ENCODE measurements at places on chromosomes 13 and 19.

- DNase-seq = no peak
Observed at GRCh38 chr19:53308339-53308811, 25.2 kb upstream of the ZNF845 start.

- DNase-seq = no peak
Observed at GRCh38 chr13:26693749-26694463, 66.7 kb downstream of the GPR12 start.

DNA sequence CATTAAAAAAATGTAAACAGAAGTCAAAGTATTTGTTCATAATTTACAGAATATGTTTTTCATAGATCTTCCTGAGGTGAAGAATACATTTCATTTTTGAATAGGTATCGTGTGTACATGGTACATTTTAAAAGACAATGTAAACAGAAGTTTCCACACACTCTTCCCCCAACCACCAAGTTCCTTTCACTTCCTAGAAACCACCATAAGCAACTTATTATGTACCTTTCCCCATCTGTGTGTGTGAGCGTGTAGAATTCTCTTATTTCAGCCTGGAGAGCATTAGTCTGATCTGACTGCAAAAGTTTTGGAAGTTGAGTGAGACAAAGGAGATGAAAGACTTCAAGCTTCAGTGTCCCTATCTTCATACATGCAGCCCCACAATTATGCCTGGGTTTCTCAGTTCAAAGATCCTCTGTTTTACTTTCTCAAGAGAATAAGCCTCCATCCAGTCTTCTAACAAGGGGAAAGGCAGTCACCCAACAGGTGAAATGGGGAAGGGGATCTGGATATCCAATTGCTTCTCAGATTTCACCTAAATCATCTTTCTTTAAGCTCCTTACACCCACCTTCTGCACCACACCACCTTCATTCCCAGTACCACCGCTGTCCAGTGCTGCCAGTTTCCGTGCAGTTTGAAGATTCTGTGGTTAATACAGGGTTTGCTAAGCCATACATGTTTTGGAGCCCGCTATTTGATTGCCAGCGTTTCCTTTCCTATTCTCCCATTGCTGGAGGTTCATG, 2.1 kb downstream of the TEX30 start:
- DNase-seq = no peak

GRCh38 chr13:104043184-104043583, 977.0 kb upstream of the SLC10A2 start:
- no peak for DNase-seq

DNA sequence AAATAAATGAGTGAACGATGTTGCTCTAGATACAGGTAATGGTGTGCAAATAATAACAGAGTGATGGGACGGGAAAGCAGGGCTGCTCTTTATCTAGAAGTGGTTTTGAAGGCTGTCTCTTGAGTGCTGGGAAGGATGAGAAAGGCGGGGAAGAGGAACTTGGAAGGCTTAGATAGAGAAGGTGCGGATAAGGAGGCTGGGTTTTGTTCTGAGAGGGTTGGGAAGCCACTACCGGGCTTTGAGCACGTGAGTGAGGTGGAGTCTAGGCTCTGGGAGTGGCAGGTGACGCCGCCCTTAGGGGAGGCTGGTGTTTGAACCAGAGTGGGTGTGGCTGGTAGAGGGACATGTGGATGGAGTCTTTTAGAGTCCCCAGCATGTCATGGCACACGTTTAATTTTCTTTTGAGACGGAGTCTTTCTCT, 811 bp downstream of the ARMC6 start:
- DNase-seq = no peak

DNA sequence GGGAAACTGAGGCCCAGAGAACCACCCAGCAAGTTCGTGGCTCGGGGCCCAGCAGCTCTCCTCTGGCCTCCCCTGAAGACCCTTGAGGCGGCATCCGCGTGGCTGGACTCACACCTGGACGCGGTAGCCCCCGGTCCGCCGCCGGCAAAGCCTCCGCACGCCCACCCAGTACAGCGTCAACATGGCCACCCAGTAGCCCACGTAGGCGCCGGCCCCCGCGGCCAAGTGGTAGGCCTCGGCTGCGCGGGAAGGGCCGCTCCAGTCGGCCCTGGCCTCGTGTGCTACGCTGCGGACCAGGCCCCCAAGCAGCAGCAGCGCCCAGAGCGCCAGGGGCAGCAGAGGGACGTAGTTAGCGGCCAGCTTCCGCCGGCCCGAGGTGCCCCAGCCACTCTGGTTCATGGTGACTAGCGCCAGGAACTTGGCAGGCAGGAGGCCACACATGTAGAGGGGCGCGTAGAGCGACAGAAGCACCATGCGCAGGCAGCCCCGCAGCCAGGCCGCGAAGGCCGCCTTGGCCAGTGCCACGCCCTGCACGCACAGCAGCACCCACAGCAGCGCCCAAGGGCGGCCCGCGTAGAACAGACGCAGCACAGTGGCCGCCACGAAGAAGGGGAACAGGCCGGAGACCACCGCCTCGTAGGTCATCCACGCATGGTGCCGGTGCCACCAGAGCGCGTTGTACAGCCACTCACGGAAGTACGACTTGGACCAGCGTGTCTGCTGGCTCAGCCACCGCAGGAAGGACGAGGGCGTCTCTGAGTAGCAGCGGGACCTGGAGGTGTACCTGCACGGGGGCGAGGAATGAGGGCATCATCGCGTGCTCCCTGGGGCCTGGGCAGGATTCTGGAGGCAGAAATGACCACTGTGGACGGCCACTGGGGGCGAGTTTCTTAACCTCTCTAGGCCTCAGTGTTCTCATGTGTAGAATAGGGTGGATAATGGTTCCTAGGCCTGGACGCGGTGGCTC, 10.2 kb downstream of the HAS1 start:
- DNase-seq = no peak

DNA sequence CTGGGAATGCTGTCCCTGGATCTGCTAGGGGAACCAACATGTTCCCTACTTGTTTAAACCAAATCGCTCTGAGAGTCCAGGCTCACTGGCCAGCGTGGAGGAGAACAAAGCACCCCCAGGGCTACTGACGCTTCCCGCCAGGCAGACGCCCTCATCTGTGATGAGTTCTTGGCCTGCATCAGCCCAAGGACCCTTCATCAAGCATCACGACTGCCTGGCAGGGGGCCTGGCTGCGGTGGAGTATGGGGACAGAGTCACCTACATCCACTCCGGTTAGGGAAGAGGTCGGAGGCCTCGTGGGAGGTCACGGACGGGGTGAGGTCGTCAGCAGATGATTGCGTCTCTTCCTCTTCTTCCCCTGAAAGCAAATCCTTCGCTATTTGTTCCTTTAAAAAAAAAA, 17.7 kb downstream of the MIER2 start:
- no peak for DNase-seq

GRCh38 chr13:90553159-90553558, 794.3 kb upstream of the MIR17HG start:
- DNase-seq = no peak

GRCh38 chr19:36524617-36525016, 3.5 kb downstream of the ZNF260 start:
- no peak for DNase-seq

DNA sequence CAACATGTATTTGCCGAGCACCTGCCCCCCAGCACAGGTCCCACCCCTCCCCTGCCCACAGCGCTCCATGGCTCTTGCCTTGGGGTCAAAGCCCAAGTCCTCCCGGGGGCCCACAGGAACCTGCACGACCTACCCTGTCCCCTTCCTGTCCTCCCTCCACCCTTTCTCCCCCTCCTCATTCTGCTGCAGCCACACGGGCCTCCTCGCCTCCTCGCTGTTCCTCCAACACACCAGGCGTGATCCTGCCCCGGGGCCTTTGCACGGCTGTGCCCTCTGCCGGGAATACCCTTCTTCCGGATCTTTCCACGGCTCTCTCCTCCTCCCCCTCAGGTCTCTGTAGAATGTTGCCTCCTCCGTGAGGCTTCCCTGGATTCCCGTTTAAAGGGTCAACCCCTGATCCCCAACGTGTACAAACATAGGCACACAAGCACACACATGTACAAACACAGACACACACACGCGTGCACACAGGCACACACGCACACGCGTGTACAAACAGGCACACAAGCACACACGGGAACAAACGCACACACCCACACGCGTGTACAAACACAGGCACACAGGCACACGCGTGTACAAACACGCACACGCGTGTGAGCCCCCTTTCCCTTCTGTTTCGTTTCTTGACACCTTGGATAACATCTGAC, 2.8 kb downstream of the MADCAM1 start:
- no peak for DNase-seq

DNA sequence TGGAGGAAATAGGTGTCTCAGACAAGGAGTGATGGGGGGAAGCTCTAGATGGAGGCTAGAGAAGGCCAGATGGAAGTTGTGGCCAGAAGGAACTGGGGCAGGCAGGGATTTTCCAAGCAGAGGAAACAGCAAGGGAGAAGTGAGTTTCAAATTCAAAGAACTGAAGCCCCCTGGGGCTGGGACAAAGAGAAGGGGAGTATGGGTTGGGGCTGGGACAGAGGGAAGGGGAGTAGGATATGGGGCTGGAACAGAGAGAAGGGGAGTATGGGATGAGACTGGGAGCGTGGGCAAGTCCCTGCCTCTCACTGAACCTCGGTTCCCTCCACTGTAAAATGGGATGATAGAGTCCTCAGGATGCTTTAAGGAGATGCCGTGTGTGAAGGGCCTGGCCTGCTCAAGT, 1.9 kb upstream of the GTF2F1 start:
- no peak for DNase-seq

DNA sequence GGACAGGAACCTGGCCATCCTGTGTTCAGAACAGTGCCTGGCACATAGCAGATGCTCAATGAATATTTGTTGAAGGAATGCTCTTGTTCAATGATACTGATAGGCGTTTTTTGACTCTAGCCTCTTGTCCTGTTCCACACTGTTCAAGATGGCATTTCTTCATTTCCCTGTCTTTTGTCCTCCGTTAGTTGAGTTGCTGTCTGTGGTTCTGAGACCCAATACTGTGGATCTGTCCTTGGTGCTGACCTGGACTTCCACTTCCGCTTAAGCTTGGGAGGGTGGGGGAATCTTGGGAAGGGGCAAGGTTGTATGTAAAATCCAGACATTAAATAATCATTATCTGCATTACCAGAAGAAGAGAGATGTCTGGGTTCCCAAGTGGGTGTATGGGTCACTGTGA, 8.3 kb upstream of the KCNN4 start:
- DNase-seq = no peak

DNA sequence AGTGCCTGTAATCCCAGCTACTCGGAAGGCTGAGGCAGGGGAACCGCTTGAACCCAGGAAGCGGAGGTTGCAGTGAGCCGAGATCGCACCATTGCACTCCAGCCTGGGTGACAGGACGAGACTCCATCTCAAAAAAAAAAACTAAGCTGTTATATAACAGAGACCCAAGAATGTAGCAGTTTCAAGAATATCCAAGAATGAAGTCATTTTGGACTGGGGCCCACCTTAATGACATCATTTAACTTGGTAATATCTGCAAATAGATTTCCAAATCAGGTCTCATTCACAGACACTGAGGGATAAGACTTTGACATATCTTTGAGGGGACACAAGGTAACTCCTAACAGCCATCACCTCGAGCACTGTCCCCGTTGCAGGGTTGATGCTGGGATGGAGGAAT, 36.5 kb upstream of the MRI1 start:
- no peak for DNase-seq

DNA sequence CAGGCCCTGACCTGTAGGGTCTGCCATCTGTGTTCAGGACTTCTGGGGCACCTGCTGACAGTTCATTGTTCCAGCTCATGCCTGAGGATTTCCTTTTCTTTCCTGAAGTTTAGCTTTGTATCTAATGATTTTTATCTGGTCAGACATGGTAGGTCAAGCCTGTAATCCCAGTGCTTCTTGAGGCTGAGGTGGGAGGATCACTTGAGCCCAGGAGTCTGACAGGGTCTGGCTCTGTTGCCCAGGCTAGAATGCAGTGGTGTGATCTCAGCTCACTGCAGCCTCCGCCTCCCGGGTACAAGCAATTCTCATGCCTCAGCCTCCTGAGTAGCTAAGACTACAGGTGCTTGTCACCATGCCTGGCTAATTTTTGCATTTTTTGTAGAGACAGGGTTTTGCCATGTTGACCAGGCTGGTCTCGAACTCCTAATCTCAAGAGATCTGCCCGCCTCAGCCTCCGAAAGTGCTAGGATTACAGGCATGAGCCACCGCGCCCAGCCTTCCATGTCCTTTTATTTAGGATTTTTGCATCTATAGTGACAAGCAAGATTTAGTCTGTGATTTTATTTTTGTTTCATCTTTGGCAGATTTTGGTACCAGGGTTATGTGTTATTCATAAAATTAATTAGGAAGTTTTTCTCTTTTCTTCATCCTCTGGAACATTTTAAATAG, 33.2 kb downstream of the CHST8 start:
- no peak for DNase-seq

- DNase-seq = no peak
Observed at GRCh38 chr13:79851318-79851717, 370.4 kb downstream of the NDFIP2 start.

DNA sequence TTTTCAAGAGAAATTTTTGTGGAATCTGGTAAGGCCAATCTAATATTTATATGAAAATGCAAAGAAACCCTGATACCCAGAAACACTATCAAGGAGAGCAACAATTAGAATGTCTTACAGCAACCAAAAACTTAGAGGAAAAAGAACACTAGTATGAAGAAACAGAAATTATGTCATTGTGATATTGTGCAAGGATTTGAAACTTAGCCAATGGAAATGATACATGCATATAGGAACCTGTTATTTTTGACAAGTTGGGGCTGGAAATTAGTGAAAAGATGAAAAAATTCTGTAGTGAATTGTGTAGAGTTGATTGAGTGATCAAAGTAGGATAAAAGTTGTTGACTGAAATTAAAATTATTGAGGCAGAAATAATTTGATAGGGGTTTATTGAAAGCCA, 792.6 kb upstream of the SLITRK6 start:
- DNase-seq = no peak

GRCh38 chr19:50686310-50687032, 33.1 kb downstream of the SHANK1 start:
- DNase-seq = no peak

- DNase-seq = no peak
Observed at GRCh38 chr19:55578761-55579747, 1.6 kb downstream of the ZNF579 start.

DNA sequence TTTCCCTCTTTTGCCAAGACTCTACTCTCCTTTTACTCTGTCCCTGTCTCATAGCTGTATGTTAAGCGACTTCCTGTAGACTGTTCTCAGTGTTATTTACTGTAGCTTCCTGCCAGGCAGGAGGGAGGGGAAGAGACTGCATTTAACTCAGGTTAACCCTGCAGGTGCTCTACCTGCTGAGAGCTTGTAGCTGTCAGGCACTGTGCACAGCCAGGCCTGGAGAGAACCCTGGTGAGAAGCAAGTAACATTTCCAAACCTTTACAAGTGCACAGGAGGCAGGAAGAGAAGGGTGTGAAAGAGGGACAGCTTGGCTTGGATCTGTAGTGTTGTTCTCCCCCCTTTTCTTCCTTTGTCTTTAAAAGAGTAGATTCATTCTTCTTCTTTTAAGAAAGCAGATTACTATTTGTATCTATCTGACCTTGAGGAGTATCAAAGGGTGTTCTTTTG, 167.1 kb downstream of the LMO7 start:
- DNase-seq = no peak

All from vagina (tissue), 2 donors.